Right atrium auricular region (tissue), 2 donors: ENCODE measurements at places on chromosomes 3 and 15.
A peak's percentile ranks its signal among the peaks of the same experiment; 100 is the strongest.

GRCh38 chr3:118527514-118528044, 507.1 kb downstream of the IGSF11 start:
- DNase-seq, result no peak

DNA sequence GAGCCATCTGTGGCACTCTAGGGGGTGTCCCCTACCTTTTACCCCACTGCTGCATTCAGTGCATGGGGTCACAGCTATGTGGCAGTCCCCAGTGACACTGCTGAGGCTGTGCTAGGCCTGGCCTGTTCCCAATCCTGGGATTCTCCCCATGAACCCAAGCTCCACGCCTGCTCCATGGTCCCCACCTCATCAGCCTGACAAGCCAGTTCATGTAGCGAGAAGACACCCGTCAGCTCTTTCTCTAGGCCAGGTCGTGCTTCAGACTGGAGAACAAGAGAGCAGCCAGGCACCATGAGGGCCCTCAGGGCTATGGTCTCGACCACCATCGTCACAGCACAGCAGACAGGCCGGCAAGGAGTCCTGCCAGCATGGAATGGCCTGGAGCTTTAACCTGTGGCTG, 72.8 kb upstream of the PRR20G start:
- DNase-seq, result no peak

GRCh38 chr15:45457220-45457619, 65.3 kb downstream of the SLC30A4 start:
- DNase-seq, result no peak

GRCh38 chr3:188150982-188151381, 3.0 kb upstream of the LPP start:
- DNase-seq, result no peak

DNA sequence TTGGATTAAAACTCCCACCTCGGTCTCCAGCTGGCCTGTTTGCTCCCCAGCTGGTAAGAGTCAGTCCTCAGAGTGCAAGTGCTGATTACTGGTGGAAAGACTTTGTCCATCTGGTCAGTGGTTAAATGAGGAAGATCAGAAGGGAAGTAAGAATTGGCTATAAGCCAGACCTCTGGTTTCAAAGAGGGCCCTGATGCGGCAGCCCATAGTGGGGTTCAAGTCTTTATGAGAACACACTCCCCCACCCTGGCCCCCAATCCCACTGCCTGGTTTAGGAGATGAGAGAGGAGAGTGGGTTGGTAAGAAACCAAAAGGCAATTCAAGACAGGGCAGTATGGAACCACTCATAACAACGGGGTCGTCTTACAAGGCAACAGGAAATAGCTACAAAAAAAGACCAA, 65.0 kb downstream of the FRMD4B start:
- no peak for DNase-seq

DNA sequence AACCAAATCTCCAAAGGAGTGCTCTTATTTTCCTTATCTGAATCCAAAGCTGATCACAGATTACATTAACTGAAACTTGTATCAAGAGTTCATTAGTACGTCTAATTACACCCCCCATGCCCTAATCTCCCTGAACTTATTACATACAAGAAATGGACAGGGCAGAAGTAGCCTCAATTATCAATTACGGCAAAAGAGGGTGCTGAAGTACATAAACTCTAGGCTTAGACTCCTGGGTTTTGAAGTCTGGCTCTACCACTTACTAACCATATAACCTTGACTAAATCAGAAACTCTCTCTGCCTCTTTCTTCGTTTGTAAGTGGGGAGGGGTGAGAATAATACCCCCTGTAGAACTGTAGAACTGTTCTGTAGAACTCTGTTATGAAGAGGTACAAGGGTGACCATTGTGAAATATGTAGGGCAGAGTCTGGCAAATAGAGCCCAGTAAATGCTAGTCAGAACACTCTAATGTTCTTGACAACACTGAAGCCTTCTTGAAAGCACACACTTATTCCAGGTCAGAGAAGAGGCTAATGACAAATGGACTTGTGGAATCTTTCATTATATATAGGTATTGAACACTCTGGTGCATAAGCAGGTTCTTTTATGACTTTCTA, 19.6 kb upstream of the OR5K4 start:
- no peak for DNase-seq

- DNase-seq, result no peak
Observed at GRCh38 chr3:66394753-66395249, 106.0 kb downstream of the LRIG1 start.

- no peak for DNase-seq
Observed at GRCh38 chr3:12995389-12996180, 77.6 kb downstream of the IQSEC1 start.

- no peak for DNase-seq
Observed at GRCh38 chr3:129246636-129247035, 2.8 kb upstream of the COPG1 start.

DNA sequence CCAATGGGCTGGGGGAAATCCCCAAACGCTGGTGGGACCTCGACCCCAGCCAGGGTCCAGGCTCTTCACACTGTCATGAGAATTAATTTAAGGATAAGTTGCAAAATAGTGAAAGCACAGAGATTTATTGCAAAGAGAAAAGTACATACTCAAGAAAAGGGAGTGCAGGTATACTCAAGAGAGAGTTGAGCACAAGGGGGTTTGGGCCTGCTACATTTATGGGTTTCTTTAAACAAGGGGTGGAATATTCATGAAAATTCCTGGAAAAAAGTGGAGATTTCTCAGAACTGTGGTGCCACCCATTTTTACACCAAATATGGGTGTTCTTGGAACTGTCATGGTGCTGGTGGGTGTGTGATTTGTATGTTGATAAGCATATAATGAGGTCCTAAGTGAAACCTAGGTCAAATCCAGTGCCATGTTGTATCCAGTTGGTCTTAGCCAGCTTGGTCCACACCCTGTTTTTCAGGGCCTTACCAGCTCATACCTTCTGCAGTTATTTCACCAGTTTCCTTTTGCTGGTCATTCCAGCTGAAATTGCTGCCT, 32.6 kb upstream of the NEO1 start:
- no peak for DNase-seq

- peak; percentile 47 for DNase-seq
Observed at GRCh38 chr3:133371181-133371580, 28.7 kb upstream of the BFSP2 start.

- no peak for DNase-seq
Observed at GRCh38 chr15:96303503-96304056, 26.9 kb upstream of the NR2F2 start.

GRCh38 chr3:182327196-182327681, 466.1 kb upstream of the ATP11B start:
- no peak for DNase-seq

GRCh38 chr3:179829401-179829800, 176.6 kb downstream of the USP13 start:
- DNase-seq, result no peak

- DNase-seq, result no peak
Observed at GRCh38 chr3:159992589-159992988, 4.0 kb downstream of the IL12A start.

DNA sequence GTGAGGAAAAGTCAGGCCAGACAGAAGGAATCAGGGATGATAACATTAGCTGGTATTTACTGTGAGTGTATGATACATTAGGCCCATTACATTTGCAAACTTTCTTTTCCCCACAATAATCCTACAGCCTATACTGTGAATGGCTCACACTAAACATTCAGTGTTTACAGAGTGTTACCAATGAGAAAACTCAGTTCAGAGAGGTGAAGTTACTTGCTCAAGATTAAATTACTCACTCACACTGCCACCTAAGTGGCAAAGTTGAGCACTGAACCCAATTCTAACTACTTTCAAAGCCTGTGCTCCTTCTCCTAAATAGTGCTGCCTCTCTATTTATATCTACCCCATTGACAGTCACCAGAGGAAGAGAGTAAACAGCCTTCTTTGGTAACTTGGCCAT, 8.5 kb downstream of the XPC start:
- DNase-seq, result no peak

DNA sequence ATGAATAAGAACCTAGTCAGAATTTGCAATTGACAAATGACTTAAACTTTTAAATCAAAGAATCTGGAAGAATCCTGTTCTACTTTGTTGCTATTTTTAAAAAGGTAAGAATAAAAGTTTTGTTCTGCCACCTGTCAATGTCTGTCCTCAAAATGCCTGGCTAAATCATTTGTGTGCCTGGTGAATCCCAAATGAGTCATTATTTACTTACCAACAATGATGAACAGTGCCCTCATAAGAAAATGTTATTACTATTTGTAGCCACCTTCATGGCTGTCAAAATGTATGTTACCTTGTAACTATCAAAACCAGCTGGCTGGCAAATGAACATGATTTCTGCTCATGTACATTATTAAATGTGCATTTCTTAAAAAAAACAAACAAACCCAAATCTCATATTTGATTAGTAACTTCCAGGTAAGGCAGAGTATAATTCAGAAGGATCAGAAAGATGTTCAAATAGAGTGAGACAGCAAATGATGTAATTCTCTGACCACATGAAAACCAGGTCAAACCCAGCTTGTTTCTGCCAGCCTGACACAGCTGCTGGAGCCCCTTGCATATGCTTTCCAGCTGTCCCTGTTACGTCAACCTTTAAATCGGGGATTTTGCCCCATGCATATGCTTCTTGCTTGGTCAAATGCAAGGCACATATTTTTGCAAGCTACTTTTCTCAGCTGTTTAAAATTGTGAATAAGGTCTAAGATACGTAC, 137.9 kb downstream of the SSR3 start:
- DNase-seq, result no peak

DNA sequence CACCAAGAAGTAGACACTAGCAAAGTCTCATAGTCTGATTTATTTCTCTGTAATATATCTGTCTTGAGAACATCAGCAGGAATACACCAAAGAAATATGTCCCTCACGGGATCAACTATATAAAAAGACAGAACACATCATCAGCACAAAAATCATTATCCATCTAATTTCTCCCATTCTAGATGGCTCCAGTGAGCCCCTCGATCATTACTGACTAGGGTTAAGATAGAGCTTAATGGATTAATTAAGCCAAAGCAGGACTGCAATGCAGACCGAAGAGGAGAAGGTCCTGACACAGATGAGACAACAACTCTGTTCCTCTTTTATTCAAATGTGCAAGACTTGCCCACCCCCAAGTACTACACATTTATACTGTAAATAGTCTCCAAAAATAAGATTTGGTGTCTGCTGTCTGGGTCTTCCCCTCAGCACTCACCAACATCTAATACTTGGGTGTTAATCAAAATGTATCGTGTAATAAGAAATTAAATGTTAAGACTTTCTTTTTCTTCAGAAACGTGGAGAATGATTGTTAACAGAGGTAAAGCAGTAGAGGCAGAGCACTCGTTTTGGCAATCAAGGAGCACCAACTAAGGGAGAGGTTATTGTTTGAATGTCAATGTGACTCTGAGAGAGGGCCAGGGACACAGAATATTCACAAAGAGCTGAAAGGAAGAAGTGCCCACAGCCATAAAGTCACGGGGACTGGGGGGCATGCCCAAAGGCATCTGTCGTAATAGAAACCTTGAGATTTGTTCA, 133.6 kb downstream of the TIGIT start:
- DNase-seq, result no peak

DNA sequence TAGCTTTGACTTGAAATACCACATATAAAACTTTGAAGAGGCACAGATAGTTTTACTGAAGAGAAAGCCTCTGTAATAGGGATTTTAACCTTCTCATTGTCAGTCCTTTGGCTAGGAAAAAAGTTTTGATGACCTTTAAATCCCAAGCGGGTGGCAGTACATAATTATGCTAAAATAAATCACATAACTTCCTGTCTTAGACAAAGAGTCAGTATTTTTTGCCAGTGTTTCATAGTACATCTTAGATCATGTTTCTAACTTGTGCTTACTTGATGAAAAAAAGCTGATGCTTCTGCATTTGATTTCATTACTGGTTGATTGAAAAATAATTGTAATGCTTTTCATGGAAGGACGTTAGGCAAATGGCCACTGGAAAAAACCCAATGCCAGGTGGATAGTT, 5.8 kb downstream of the ST3GAL6 start:
- DNase-seq, result no peak

GRCh38 chr3:101635954-101636798, 40.8 kb downstream of the ZBTB11 start:
- DNase-seq, result peak; percentile 61
